SK-N-SH (cell line): ENCODE measurements at places on chromosomes 12 and 14. TPM values are rescaled to one million over a fixed set of nuclear protein-coding genes. Genes with fewer than 3 reads are reported as not detected.

Gene TEX22
- 0.26 and 0.29 TPM in 2 replicates for polyA plus RNA-seq

Gene RNU7-1
- not detected in 2 replicates for polyA plus RNA-seq

Gene NGB
- not detected in 2 replicates for polyA plus RNA-seq

DNA sequence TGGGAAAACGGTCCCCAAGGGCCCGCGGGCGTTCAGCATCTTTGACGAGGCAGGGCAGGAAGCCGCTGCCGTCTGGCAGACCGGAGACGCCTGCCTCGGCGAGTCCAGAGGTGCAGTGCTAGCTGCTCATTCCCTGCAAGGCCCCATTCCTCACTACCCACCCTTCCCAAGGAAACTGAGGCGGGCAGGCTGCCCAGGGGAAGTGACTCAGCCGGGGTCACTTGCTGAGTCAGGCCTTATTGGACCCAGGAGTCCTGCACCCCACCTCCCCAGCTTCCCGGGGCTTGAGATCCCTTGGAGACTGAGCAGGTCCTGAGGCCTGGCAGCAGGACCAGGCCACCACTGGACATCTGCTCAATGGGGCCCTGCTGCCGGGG, 3.7 kb downstream of the SH2B3 start:
- peak; percentile 58 for DNase-seq

DNA sequence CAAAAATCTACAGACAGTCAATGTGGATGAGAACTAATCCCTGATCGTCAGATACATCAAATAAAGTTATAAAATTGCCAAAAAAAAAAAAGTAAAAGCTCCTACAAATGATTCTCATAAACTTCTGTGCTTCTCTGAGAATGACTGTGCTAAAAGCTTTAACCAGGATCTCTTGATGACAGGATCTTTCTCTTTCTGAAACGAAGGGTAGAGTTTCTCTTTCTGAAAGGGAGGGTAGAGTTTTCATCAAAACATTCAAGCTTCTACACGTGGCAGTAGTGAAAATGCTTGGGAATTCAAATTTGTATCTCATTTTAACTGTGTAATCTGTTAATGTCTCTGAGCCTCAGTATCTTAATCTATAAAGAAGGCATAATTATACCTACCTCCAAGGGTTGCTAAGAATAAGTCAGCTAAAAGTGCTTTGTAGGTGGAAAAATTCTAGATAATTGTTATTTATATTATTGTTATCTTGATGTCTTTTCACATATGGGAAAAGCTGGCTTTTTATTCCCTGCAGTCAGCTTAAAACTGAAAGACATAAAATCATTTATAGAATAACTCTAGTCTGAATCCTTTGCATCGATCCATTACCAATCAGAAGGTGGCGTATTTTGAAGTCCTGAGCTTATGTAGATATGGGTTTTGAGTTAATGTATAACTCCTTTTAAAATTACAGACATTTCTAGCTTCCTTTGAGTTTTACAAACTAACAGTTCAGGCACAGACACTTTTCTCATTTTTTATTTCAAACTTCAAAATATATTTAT, 157.4 kb downstream of the DACT1 start:
- no peak for DNase-seq

GRCh38 chr12:71071536-71072097, 86.2 kb downstream of the TSPAN8 start:
- no peak for DNase-seq

- DNase-seq = no peak
These were observed 361.9 kb upstream of the FKBP4 start for GRCh38 chr12:2432856-2433255.

DNA sequence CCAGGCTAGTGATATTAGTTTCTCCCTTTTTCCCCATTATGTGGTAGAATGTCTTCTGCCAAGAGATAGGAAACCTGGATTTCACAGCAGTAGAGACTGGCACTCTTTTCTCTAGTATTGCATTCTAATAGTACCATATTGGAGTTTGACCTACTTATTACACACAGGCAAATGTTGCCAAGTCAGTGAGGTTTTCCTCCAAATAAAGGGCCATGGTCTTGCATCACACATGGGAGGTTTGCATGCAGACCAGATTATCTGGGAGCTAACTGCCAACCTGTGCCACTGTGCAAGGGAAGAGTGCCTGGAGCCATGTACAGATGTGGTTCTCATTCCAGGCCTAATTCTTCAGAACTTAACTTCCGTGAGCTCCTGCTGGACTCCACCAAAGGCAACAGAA, 113.3 kb downstream of the ANO6 start:
- no peak for DNase-seq

DNA sequence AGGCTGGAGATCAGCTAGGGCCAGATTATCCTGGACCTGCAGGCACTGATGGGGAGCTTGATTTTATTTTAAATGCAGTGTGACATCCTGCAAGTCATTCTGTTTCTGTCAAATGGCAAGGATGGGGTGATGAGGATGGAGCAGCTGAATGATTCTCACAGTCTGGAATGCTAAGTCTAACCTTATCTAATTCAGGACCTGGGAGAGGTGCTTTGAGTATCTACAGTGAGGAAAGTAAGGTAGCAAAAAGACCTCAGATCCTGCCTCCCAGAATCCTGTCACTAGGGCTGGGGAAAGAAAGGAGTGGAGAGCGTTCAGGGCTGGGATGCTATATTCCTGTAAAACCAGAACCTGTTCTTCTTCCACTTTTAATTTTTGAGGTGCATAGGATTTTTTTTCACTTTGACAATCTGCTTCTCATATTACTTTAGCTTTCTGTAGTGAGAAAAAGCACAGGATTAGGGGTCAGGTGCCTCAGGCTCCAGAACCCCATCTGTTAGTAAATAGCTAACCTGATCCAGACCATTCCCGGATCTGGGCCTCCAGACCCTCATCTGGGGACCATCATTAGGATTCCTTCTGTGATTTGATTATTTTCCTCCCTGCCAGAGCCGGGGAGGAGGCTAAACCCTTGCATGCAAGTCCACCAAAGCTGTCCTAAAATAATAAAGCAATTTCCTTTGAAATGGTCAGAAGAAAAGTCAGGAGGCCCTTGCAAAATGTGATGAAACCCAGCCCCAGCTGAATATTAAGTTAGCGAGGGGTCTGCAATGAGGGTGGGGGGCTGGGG, 54.7 kb downstream of the ASCL1 start:
- DNase-seq = peak; percentile 58

DNA sequence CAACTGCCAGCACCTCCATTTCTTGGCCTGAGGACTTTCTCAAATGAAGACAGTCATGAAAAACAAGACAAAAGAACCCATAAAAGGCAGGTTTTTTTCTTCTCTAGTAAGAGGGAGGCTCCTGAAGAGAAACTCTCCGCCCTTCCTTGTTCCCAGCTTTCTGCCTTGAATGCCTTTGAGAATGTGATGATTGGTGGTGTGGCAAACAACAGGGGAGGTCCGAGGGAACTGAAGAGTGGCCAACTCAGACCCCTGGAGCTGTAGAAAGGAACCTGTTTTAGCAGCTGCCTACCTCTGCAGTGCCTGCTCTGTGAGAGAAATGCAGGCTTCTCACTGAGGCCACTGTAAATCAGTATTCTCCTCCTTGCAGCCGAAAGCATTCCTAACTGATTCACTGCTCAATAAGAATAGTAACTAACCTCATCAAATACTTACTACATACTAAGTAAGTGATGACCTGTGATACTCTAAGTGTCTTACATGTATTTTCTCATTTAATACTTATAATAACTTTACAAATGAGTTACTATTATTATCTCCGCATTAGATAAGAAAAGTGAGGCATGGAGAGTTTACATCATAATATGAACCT, 16.7 kb upstream of the ERC1 start:
- no peak for DNase-seq

GRCh38 chr12:70449074-70449752, 83.1 kb downstream of the KCNMB4 start:
- DNase-seq = no peak

GRCh38 chr14:50821510-50822464, 9.2 kb downstream of the NIN start:
- no peak for DNase-seq

DNA sequence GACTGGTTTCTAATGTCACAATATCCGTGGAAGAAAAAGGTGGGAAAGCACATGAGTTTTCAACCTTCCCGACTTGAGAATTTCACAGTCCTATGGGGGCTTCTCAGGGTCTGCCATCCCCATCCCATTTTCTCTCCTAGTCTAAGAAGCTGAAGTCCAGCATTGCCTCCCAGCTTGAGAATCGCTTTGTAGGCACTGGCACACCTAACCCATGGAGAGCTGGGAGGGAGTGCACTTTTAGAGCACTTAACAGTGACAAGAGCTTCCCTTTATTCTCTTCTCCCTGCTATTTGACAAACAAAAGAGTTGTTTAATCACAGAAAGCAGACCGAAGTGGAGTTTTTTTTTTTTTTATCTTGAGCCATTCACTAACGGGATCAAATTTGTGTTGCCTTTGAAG, 22.8 kb upstream of the SRRM4 start:
- no peak for DNase-seq

GRCh38 chr12:96386794-96387193, 13.4 kb downstream of the CDK17 start:
- no peak for DNase-seq

GRCh38 chr12:68508576-68508975, 102.1 kb upstream of the RAP1B start:
- DNase-seq = no peak

GRCh38 chr12:24505366-24506015, 443.4 kb downstream of the BCAT1 start:
- DNase-seq = no peak

DNA sequence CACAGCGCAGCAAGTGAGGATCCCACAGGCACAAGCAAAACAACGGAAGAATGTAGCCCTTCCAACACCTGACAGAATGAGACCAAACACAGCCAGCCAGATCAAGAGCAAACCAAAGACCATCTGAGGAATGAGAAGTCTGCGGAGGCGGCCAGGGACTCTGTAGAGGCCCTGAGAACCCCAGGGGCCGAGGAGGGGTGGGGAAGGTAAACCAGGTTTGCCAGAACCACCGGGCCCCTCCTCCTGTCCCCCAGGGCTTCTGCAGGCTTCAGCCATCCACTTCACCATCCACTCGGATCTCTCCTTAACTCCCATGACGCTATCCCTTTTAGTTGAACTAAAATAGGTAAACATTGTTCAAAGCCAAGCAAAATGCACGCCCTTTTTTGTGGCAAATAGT, 37.4 kb downstream of the ZCRB1 start:
- no peak for DNase-seq
